Mammary epithelial cell (primary cell): ENCODE measurements at places on chromosomes 2 and 18. TPM values are rescaled to one million over a fixed set of nuclear protein-coding genes. Genes with fewer than 3 reads are reported as not detected.

Gene COLEC11
- not detected in 2 replicates for total RNA-seq

Gene ANKAR
- 2.5 and 3.7 TPM in 2 replicates for total RNA-seq

Gene DNAJC5G
- not detected in 2 replicates for total RNA-seq

Gene C2orf66
- total RNA-seq = 0.89 and 1.2 TPM in 2 replicates

Gene STEAP3
- total RNA-seq = 22.4 and 28.8 TPM in 2 replicates

Gene RRM2
- total RNA-seq = 4.0 TPM

DNA sequence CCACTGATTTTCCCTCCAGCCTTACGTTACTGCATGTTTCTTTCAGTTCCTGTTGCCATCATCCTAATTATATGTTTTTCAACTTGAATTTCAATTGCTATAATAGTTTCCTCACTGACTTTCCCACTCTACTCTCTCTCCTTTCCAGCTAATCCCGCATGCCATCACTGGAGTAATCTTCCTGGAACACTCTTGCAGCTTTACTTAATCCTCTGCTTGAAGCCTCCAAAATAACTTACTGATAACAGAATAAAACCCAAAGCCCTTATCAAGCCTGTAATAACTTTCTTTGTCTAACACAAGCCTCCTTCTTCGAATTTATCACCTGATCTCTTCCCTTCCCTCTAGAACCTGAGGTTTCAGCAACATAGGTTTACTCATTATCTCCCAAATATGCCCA lies 237.3 kb downstream of the LTBP1 start:
- no peak for DNase-seq

DNA sequence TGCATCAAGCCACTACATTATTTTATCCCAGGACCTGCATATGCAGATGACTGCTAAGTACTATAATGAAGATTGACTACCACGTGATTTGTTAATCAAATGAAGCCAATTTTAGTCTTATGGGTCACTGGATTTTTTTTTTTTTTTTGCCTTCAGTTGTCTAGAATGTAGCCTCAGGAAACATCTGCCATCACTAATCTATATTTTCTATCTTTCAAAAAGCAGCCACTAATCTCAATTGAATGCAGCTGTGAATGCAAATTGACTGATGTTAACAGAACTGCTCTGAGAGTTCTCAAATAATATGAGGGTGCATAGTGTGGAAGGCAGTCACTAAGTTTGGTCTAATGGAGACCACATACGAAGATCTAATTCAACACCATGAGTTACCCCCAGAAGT lies 106.3 kb downstream of the ABCA12 start:
- no peak for DNase-seq

GRCh38 chr2:62016957-62017356 lies 111.5 kb downstream of the COMMD1 start:
- no peak for DNase-seq

- no peak for DNase-seq
Measured at GRCh38 chr2:105391058-105391627, 7.7 kb downstream of the FHL2 start.

GRCh38 chr2:174760845-174761473 lies 3.3 kb downstream of the CHRNA1 start:
- DNase-seq = no peak

- DNase-seq = no peak
Measured at GRCh38 chr18:37566479-37567060, 972 bp upstream of the CELF4 start.

DNA sequence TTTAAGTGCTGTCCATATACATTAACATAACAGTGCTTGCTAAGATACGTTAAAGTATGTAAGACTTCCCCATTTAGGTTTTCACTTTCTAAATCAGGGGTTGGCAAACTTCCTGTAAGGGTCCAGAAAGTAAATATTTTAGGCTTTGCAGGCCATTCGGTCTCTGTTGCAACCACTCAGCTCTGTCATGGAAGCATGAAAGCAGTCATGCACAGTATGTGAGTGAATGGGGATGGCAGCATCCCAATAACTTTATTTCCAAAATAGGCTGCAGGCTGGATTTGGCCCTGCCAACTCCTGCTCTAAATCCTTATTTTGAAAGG lies 128.7 kb downstream of the PLA2R1 start:
- no peak for DNase-seq

- DNase-seq = peak; percentile 9
Measured at GRCh38 chr2:177029501-177029900, 183.1 kb upstream of the HNRNPA3 start.

DNA sequence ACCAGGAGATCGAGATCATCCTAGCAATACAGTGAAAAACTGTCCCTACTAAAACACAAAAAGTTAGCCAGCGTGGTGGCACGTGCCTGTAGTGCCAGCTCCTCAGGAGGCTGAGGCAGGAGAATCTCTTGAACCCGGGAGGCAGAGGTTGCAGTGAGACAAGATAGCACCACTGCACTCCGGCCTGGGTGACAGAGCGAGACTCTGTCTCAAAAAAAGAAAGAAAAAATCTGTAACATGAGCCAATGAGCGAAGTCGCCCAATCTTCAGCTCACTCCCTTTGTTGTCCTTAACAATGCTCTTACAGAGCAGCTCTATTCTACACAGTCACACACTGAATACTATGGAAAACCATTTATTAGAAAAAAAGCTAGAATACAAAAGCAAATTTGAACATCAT lies 22.0 kb downstream of the FAM98A start:
- DNase-seq = no peak

GRCh38 chr2:9310798-9311197 lies 104.2 kb downstream of the ASAP2 start:
- DNase-seq = peak; percentile 55

DNA sequence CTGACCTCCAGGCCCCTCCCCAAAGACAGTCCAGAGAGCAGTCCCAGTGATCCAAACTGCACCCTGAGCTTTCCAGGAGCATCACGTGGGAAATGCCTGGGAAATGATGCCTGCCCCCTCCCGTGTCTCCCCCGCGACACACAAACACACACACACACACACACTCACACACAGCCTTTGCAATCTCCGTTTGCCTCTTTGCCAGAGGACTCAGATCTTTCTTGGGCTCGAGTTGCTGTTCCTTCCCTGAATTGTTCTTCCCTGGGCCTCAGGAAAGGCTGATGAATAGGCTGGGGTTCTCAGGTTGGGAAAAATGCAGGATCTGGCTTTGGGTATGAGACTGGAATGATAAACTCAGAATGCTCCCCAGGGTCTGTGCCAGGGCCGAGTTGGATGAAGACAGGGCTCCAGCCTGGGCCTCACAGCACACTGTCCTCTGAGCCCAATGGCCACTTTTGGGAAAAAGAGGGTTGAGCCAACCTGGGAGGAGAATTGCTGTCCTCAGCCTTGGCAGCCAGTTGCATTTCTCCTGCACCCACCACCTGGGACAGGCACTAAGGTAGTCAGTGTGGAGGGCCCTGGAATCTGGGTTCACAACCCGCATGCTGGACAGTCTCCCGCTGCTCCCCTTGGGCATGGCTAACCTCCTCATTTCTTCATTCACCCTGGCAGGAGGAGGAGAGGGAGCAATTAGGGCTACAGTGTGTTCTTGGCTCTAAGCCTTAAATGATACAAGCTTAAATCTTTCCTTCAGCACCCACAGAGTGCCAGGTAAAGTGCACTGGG lies 43.9 kb upstream of the ATP6V1B1 start:
- no peak for DNase-seq

DNA sequence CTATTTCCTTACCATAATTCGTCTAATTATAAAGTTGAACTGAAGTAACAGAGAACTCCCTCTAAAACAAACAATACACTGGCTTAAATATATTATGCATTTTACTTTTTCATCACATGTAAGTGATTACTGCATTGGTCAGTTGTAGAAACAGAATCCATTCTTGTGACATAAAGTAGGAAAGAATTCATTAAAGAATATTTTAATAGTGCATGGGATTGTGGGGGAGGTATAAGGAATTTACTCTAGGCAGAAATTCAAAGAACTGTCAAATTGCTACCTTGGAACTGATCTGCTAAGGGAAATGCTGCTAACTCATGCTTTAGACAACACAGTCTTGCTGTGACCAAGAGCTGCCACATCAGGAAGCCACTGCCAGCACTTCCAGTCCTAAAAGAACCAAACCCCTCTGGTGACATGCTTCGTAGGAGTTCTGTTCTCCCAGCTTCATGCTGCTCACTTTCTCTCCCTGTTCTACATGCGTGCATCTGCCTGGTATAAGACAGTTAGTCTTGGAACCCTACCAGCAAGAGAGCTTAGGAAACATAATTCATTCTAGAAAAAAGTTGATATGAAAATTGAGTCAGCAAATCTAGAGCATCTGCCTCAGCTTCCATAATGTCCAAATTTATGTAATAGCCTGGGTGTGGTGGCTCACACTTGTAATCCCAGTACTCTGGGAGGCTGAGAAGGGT lies 1137.6 kb upstream of the NXPH2 start:
- DNase-seq = no peak

DNA sequence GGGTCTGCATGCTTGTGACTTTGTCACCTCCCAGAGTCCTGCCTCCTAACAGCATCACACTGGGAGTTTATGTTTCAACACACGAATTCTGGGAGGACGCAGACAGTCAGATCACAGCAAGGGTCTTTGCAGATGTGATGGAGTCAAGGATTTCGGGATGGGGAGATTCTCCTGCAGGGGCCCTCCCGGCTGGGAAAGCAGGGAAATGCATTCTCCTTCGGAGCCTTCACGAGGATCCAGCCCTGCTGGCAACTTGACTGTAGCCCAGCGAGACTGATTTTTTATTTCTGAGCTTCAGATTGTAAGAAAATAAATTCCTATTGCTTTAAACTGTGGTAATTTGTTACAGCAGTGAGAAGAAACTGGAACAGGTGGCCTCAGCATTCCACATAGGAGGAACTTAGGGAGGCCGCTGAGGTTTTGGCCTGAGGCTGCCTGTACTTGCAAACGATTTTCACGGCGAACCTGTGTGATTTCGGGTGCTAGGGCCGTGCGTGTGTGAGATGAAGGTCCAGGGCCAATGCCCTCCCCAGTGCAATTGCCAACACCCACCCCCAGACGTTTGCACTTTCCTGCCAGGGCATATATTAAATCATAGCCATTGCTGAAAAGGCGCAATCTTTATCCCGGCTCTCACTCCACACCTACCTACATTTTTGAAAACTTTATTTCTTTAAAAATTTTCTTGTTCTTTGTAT lies 79.8 kb downstream of the ASB1 start:
- DNase-seq = no peak

GRCh38 chr18:7459851-7460770 lies 107.0 kb upstream of the PTPRM start:
- DNase-seq = no peak

DNA sequence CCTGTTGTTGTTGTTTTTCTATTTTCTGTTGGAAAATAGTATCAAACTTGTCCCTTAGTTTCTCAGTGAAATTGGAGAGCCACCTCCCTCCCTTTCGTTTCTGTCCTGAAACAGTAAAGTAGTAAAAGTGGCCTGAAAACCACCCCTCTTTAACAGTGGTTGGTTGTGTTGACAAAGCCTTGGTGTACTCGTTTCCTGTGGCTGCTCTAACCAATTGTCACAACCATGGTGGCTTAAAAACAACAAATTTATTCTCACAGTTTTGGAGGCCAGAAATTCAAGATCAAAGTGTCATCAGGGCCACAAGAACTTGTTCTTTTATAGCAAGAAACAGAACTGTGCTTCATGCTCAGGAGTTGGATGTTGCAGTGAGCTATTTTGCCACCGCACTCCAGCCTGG lies 4.0 kb upstream of the DYSF start:
- DNase-seq = no peak

- no peak for DNase-seq
Measured at GRCh38 chr2:151482171-151482725, 72.5 kb downstream of the RIF1 start.

DNA sequence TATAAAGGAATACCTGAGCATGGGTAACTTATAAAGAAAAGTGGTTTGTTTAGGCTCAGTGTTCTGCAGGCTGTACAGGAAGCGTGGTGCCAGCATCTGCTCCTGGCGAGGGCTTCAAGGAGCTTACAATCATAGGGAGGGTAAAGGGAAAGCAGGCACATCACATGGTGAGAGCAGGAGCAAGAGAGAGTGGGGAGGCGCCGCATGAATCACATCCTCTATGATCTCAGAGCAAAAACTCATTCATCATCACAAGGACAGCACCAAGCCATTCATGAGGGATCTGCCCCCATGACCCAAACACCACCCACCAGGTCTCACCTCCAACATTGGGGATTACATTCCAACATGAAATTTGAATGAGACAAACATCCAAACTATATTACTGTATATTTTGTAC lies 32.5 kb downstream of the R3HDM1 start:
- peak; percentile 63 for DNase-seq

DNA sequence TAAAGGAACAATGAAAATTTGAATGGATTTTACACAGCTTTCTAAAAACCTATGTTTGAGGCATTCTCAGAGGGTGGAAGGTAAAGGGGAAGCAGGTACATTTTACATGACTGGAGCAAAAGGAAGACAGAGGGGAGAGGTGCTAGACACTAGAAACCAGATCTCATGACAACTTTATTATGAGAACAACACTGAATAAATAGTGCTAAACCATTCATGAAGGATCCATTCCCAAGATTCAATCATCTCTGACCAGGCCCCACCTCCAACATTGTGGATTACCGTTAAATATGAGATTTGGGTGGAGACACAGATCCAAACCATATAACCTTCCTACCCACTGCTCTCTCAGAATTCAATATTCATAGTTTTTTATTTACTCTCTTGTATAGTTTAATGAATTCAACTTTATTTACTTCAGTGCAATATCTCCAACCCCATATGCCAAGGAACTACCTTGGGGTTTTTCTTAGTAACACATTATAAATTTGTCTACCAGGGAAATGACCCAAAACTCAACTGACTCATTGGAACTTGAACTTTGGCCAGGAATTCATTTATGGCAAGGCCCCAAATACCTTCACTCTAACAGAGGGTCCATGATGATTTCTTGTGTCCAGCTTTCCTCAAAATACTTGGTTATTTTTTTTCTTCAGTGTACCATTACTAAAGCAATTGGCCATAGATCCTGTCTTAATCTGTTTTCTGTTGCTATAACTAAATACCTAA lies 317.8 kb downstream of the GULP1 start:
- DNase-seq = no peak

DNA sequence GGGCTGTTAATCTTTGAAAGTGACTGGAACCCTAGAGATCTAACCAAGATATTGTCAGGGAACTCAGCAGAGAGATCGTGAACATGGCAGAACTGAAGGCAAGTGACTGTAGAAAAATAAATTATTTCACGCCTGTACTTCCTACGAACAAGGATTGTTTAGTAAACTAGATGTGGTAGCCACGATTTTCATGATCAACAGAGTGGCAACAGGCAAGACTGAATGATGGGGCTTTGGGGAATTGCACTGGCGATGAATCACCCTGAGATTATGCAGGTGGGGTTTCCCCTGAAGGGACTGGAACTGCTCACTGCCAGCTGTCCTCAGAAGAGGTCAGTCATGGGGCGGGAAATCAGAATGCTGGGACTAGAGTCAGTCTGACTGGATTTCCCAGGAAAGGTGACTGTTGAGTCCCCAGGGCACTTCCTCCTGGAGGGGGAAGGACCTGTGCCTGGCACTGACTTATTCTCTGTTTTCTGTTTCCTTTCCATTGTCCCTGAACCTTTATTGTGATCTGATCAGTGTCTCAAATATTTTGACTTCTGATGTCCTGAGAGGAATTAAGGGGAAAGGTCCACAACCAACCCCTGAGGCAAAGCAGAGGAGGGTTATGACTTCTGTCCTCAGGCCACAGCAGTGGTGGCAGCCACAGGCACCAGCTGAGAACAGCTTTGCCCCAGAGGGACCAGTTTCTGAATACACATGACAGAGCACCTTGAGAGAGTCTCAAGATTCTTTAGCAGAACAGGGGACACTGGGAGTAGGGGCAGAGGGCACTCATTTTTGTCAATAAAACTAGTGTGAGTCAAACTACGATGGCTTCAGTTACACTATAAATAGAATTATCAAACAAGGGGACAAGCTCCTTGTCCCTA lies 70.0 kb downstream of the NAB1 start:
- DNase-seq = peak; percentile 94

GRCh38 chr18:54032412-54032811 lies 192.1 kb downstream of the MBD2 start:
- DNase-seq = no peak
